ENCODE measurements at places on chromosomes 12 and 14.

DNA sequence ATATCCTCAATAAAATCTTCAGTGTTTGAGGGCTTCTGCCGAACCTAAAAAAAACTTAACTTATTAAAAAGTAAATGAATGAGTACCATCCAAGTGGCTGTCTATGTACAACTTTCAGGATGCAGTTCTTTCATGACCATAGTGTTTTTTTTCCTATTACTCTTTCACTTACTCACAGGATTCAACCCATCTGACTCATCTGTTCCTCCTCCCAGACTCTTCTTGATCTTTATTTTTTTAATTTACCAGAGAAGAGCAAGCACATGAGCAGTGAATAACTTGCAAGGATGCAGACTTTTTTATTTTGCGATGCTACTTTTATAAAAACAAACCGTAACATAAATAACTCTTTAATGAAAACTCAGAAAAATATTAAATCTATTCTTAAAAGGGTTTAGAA, 24.5 kb downstream of the RECQL start:
- no peak for DNase-seq

- DNase-seq: no peak
Measured at GRCh38 chr14:62468946-62469345, 576.3 kb downstream of the KCNH5 start.

DNA sequence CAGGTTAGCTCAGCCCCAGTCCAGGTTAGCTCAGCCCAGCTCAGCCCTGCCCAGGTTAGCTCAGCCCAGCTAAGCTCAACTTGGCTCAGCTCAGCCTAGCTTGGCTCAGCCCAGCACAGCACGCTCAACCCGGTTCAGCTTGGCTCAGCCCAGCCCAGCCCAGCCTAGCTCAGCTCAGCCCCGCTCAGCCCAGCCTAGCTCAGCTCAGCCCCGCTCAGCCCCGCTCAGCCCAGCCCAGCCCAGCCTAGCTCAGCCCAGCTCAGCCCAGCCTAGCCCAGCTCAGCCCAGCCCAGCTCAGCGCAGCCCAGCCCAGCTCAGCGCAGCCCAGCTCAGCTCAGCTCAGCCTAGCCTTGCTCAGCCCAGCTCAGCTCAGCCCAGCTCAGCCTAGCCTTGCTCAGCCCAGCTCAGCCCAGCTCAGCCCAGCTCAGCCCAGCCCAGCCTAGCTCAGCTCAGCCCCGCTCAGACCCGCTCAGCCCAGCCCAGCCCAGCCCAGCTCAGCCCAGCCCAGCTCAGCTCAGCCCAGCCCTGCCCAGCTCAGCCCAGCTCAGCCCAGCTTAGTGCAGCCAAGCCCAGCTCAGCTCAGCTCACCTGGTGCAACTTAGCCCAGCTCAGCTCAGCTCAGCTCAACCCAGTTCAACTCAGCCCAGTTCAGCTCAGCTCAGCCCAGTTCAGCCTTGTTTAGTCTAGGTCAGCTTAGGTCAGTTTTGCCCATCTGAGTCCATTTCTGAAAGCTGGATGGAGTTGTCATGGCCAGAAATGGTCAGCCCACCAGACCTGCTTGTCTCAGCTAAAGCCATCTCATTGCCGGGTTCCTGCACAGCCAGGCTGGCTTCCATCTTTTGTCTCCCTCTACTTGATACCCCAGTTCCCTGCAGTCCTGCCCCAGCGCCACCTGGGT, 333.6 kb downstream of the TMEM121 start:
- no peak for DNase-seq

GRCh38 chr12:6326316-6327228, 15.3 kb downstream of the TNFRSF1A start:
- peak; percentile 26 for DNase-seq

DNA sequence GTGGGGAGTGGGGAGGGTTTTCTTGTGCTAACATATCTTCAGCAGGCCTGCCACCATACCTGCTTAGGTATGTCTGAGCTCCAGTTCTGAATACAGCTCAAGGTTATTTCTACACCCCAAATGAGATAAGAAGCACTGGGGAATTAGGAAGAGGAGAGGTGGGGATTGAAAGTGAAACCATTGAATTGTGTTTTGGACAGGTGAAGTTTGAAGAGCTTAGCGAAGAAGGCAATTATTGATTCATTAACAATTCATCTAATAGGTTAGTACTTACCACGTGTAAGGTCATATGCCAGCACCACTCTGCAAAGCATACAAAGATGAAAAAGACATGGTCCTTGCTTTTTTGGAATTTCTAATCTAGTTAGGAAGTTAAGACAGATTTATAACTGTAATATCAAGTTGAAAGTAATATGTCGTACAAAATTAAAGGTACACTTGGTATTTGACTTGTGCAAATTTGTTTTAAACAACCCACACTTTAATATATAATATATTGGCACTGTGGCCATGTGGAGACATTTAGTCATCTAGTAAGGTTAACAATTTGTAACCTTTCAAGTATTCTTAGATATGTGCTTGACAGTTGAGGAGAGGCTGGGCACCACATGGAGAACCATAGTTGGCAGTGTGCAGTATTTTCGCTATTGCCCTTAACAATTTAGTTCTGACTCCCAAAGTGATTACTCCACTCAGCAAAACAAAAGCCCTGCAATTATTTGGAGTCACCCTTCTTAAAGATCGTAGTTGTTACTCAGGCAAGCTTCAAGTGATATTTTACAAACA, 3.6 kb downstream of the SMCO3 start:
- DNase-seq: no peak

GRCh38 chr12:26205941-26206340, 10.6 kb downstream of the SSPN start:
- DNase-seq: no peak

DNA sequence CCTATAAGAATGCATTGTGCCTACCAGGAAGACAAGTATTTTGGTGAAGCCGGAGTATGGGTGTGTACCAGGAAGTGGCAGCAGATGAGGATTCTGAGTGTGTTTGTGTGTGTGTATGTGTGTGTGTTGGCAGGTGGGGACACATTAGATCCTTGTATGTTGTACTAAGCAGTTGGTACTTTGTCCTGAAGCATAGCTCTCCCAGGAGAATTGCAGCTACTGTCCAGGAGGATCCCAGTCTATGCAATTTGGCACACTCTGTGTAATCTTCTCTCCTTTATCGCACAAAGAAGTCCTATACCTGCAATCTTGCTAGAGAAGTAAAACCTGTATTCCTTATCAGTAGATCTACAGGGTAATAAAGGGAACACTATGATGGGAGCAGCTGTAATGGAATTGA, 276.5 kb downstream of the PAWR start:
- DNase-seq: peak; percentile 55

GRCh38 chr14:90819734-90820393, 3.6 kb upstream of the TTC7B start:
- peak; percentile 21 for DNase-seq

- DNase-seq: no peak
Measured at GRCh38 chr12:112347581-112347982, 34.6 kb downstream of the HECTD4 start.

DNA sequence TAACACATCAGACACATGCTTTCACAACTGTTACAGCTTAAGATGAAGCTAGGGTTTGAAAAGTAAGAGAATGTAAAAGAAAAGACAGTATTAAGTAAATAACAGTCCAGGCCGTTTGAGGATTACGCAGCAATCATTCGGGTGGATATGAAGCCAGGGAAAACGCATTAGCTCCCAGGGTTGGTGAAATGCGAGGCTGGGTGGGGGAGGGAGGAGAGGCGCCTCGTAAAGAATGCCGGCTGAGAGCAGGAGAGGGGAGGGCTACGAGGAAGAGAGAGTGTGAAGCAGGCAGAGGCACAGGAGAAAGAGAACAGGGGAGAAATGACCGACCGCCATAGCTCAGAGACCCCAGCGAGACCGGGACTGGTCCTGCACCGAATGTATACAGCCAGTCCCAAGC, 73.0 kb downstream of the IQSEC3 start:
- no peak for DNase-seq

- DNase-seq: no peak
Measured at GRCh38 chr12:119005913-119006312, 24.6 kb downstream of the SRRM4 start.

- no peak for DNase-seq
Measured at GRCh38 chr12:38639625-38640024, 265.8 kb downstream of the CPNE8 start.

DNA sequence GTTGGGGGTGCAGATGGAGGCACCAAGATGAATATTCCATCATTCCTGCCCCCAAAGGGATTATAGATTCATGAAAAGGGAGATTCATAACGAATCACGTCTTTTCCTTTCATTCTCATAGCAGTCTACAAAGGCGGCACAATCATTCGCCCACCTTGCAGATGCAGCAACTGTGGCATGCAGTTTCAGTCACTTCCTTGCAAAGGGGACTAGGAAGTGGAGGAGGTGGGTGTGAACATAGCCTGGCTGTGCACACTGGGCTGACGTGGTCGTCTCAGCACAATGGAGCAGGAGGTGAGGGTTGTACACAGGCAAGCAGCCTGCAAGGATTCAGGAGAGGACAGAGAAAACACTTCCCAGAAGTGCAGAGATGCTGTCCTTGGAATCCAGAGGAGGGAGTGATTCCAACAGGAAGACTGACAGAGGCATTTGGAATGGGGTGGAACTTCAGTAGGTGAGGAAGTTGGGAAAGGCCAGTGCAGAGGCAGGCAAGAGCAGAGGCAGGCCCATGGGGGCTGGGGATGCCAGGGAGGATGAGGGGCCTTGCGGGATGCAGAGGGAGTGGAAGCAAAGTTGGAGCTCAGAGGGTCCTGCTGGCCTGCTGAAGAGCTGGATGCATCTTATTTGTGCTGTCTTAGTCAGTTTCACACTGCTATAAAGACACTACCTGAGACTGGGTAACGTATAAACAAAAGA, 21.9 kb upstream of the PPP2R5C start:
- no peak for DNase-seq

DNA sequence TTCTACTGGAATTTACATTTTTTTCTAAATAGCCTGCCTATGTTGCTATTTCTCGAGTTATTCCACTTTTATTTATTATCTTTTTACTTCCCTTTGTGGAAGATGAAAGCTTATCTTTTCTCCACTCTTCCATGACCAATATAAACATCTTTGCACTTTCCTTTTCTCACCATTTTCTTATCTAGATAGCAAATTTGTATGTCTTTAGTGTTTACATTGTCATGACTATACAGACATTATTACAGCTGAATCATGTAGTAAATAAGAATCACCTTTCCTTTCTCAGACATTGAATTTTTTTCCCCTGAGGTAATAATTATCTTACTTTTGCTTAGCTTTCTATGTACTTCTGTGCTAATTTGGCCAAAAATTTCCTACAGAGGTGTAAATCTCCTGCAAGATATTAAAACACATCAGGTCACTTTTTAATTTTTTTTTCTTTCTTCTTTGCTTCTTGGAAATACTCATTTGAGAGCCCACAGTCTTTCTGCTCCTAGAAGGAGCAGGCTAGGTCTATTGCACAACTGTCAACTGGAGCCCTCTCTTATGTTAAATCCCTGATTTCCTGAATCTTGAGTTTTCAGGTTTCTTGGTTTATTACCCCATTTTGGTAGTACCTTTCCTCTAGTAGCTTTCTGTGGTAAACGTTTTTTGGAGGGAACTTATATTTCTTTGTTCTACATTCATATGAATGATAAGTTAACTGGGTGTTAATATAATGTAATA, 109.0 kb upstream of the ATP2B1 start:
- no peak for DNase-seq

GRCh38 chr14:102185360-102185759, 45.7 kb downstream of the WDR20 start:
- DNase-seq: no peak

GRCh38 chr12:52080403-52081251, 1.1 kb downstream of the SMIM41 start:
- no peak for DNase-seq

- no peak for DNase-seq
Measured at GRCh38 chr14:68473794-68474193, 319.1 kb downstream of the ZFP36L1 start.

- DNase-seq: no peak
Measured at GRCh38 chr12:101013993-101014392, 196.0 kb downstream of the SLC5A8 start.

DNA sequence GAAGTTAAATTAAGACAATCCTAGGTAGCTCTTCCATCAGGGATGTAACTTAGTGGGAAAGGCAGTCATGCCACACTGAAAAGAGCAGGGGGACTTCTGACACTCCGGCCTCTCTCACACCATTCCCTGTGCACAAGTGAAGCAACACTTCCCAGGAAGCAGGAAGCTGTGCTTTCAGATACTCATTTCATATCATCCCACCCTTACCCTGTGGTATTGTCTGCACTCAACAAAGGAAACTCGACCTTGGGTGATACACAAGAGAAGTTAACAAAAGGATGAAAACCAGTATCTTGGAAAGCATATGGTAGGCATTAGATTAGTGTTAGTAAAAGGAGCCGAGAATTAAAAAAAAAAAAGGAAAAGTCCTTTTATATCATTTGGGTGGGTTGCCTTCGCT, 61.3 kb upstream of the MDM1 start:
- no peak for DNase-seq

- DNase-seq: peak; percentile 87
Measured at GRCh38 chr14:103576371-103577024, 13.7 kb downstream of the COA8 start.

DNA sequence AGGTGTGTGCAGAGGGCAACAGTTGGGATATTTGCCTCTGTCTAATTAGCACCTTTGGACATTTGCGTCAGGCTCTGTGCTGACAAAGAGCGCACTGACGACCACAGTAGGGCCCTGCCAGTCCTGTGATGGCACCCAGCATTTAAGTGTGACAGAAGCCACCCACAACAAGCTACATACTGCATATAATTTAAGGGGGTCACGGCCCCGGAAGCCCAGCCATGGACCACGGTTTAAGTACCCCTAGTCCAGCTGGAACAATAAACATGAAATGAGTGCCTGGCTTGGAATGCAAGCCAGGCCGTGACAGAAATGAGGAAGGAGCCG, 16.8 kb upstream of the DYNC1H1 start:
- DNase-seq: no peak

DNA sequence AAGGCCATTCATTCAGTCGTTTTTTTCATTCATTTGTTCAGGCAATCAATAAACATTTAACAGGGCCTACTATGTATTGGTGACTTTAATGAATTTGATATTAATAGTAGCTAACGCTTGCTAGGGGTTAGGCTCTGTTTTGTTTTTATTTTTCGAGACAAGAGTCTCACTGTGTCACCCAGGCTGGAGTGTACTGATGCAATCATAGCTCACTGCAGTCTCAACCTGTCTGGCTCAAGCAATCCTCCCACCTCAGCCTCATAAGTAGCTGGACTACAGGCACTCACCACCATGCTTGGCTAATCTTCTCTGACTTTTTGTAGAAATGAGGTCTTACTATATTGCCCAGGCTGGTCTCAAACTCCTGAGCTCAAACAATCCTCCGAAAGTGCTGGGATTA, 25.6 kb upstream of the MED13L start:
- DNase-seq: no peak

GRCh38 chr14:105475269-105476096, 862 bp downstream of the CRIP2 start:
- DNase-seq: peak; percentile 54

GRCh38 chr12:15651371-15651770, 137.8 kb downstream of the EPS8 start:
- no peak for DNase-seq

- DNase-seq: no peak
Measured at GRCh38 chr12:60995256-60995825, 1264.9 kb upstream of the USP15 start.

DNA sequence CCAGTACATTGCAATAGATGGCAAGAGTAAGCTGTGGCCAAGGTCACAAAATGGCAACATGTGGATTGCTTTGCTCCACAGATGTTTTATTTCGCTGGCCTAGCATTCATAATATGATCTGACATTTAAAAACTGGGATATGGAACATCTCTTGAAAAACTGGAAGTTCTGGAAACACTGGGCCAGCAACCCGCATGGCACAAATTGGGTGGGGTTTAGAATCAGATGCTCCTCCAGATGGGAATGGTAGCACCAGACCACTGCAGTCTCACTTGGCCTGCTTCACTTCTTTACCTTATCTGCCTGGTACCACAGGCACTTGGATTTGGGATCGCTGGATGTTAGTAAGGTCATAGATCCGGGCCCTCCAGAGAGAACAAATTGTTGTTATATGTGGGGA, 10.1 kb downstream of the ZC2HC1C start:
- no peak for DNase-seq

Measured in Calu3 (cell line).